ENCODE measurements at places on chromosomes 3 and 15. TPM values are rescaled to one million over a fixed set of nuclear protein-coding genes. Genes with fewer than 3 reads are reported as not detected.

ACY1 gene
- total RNA-seq, result 66.1 TPM

MINAR1 gene
- 0.09 TPM for total RNA-seq

DCLK3 gene
- total RNA-seq, result not detected

CLEC3B gene
- not detected for total RNA-seq

TKT gene
- total RNA-seq, result 438 TPM

FGF7 gene
- total RNA-seq, result not detected

COL8A1 gene
- 26.9 TPM for total RNA-seq

GOLGA6L10 gene
- total RNA-seq, result 0.07 TPM

CCDC13 gene
- total RNA-seq, result 0.02 TPM

CTXN2 gene
- 0.05 TPM for total RNA-seq

RARB gene
- total RNA-seq, result 0.62 TPM

GRCh38 chr3:15654891-15655290, 53.3 kb downstream of the BTD start:
- no peak for DNase-seq

DNA sequence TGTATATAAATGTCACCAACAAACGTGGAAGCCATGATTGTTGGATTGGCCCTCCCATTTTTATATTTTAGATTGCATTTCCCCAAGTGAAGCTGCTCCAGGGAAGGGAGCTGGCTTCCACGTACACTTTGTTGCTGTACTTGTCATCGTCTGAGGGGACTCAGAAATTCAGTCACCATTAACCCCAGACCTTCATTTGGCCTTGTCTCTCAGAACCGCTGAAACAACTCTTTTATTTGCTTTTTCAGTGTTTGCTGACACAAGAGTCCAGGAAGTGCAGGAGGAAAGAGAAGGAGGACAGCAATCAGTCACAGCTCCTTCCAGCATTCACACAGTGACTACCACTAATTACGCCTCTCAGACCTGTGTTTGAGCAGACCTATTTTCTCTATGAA, 276.5 kb downstream of the TBL1XR1 start:
- DNase-seq, result no peak

- DNase-seq, result no peak
Measured at GRCh38 chr3:141227216-141227615, 4.4 kb upstream of the PXYLP1 start.

GRCh38 chr15:96109820-96110219, 220.7 kb upstream of the NR2F2 start:
- no peak for DNase-seq

DNA sequence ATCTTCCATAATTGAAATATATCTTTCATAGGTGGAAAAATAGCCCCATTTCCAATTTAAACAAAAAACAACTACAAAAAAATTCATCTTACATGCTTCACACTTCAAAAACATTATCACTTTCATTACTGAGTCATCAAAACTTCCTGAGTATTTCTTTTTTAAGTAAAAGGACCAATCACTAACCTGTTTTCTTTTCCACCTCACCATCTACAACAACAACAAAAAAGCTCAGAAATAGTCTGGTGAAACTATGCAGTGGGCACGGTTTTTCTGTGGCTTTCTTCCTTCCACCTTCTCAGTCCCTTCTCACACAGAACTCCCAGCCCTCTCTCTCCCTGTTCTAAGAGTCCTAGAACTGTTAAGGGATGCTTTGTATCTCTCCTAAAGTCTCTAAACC, 20.3 kb upstream of the TNIK start:
- peak; percentile 18 for DNase-seq

DNA sequence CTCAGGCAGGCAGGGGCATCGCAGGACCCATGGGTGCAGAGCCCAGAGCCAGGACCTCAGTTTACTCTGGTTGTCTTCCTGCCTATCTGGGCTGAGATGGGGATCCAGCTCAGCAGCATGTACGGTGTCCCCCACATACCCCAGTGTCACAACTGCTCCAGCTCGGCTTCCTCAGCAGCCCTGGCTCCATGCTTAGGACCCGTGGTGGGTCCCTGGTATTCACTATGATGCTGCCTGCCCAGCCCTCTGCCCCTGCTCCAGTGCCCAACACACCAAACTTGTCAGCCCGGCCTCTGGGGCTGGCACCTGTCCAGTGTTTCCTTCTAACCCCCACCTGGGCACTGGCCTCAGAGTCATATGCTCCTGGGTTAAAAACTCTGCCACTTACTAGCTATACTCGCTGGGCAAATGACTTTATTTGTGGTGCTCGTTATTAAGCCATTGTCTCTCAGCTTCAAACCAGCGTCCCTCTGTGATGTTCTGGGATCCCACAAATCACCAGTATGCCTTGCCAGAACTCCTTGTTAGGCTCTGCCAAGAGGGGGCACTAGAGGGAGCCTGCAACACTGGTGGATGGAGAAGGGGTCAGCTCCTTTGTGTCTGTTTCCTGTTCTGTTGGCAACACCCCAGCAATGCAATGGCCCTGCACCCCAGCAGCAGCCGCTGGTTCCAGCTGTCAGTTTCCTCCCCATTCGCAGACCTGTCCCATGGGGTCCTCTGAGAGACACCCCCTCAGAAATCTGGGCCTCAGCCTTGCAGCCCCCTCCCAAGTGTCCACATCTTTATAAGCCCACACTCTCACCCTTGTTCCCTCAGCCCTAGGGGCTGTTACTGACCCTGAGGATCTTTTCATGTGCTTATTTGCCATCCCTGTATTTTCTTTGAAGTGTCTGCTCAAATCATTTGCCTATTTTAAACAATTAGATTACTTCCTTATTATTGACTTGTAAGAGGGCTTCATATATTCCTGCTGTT, 24.1 kb upstream of the MRPS22 start:
- DNase-seq, result no peak

DNA sequence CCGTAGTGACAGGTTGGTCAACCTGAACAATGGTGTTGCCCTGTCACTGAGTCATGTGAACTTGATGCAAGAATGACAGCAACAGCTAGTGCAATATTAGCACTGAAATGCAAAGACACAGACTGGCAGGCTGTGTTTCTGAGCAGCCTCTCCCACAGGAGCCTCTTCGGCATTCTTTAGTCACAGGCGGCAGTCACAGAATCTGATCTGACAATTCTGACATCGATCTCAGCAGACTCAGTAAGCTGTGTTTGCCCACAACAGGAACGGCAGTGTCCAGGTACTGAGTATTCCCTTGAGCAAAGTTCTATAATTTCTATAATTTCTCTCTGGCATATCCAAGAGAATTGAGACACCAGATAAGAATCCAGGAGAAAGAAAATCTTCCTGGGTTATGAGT, 776.8 kb downstream of the GRM7 start:
- no peak for DNase-seq

DNA sequence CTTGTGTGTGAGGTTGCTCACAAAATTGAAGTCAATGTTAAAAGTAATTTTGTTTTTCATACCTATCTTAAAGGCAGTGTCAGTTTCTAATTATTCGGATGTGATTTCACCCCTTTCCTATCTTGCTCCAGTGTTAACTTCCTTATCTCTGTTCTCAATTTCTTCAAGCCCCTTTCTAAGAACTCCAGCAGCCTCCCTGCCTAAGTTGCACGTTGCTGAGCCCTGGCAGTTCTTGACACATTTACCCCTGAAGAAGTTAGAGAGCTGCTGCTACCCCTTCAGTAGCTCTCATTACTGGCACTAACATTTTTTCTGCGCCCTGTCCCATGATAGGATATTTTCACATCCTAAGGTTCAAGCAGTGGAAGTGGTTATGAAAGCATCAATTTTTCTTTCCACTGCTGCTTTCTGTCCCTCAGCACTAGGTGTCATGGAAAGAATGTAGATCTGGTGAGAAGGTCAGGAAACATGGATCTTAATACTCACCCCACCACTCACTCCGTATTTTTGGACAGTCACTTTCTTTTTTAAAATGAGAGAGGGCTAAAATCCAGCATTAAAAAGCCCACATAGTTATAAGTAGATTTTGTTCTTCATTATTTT, 62.9 kb downstream of the OPA1 start:
- no peak for DNase-seq

GRCh38 chr15:91393186-91393585, 293.1 kb downstream of the SV2B start:
- no peak for DNase-seq

- no peak for DNase-seq
Measured at GRCh38 chr15:73856458-73857192, 16.7 kb upstream of the TBC1D21 start.

DNA sequence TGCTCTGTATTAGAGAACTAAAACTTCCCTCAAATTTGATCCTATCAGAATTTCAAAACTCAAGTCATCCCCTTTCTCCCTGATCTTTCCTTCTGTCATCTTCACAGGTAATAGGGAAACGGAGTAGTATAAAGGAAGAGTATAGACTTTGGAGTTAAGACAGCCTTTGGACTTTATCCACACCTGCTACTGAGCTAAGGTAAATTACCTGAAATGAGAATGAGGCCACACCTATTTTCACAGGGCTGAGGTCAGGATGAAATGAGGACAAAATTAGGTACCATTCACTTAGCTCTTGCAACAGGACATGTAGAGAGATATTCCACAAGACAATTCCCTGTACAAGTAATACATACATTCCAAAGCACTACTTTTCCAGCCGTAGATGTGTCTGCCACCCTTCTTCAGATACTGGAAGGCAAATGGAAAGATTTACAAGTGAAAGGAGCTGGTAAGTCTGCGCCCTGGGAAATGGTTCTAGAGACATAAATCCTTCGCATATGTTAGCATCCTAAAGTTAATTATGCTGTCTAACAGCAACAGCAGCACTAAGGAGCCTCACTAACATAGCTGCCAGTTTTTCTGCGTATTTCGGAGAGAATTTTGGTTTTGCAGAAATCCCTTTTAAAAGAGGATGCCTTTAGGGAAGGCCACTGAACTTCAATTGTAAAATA, 461.8 kb downstream of the SHQ1 start:
- no peak for DNase-seq

DNA sequence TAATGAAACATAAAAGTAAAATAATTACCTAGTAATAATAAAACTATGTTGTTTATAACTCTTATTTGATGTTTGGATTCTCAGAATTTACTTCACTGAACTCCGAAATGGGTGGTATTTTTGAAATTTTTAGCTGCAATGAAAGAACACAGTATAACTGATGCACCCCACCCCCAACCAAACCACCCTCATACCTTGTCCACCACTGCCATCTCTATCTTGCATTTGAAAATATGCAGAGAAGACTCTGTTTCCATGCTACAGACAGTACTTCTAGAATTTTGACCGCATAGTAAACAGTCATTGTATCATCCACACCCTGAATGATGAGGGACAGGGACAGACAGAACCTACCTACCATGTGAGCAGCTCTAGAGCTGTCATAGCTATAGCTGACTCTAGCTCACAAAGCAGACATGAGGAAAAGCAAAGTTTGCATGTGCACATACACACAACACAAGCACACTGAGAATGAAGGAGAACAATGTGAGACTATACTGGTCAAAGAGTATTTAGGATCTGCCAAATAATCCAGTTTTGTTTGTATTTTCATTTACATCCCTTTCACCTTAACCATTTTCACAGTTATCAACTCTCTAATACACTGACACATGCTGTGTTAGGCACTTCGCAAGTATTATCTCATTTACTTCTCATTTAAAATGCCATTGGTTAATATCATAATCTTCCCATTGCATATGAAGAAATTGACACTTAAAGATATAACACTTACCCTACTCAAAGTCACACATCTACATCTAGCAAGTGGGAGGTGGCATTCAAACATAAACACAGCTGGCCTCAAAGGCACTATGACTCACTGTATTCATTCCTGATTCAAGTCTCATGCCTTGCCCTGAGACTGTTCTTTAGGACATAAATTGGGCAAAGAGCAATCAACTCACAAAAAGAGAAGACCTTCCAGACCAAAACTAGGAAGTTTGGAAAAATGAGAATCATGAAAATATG, 1014.7 kb upstream of the CFAP20DC start:
- DNase-seq, result peak; percentile 63

DNA sequence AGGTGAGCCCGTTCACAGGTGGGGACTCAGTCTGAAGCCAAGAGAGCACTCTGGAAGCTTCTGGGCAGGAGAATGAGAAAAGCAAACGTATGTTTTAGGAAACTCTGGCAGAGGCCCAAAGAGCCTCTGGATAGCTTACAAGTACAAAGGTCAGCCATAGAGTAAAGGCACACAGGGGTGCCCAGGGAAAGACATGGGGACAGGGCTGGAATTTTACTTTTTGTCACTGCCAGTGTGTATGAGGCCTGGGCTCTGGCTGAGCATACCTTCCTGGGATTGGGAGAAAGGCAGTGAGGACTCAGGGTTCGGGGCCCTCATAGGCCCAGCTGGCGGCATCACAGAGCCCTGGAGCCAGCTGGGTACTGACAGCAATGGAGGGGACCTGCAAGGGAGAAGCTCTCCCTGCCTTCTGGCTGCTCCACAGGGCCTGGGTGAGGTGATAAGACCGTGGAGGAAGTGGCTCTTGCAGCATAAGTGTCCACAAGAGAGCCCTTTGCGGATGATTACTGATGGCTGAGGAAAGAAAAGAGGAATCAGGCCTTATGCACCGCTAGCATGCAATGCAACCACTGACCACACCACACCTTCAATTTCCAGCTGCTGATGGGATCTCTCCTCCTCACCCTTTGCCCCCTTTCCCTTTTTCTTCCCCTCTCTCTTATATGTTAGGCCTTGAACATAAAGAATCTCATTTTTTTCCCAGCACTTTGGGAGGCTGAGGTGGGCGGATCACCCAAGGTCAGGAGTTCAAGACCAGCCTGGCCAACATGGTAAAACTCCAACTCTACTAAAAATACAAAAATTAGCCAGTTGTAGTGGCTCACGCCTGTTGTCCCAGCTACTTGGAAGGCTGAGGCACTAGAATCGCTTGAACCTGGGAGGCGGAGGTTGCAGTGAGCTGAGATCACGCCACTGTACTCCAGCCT, 25.1 kb upstream of the BCL2L10 start:
- DNase-seq, result no peak

DNA sequence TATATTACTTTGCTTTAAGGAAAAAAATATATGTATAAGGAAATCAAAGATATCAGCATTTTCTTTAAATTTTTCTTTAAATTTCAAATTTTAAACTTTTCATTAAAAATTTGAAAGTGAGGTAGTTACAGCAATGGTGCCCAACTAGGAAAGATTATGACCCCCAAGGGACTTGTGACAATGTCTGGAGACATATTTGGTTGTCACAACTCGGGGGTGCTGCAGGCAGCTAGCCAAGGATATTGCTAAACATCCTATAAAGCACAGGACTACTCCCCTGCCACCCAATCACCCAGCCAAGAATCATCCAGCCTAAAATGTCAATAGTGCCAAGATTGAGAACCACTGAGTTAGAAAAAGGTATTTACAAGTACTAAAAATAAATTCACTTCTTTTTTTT, 57.3 kb downstream of the SLC4A7 start:
- DNase-seq, result no peak

- no peak for DNase-seq
Measured at GRCh38 chr3:72134989-72135451, 350.1 kb upstream of the PROK2 start.

GRCh38 chr3:11130385-11130784, 23.9 kb upstream of the HRH1 start:
- no peak for DNase-seq

GRCh38 chr3:136192831-136193230, 3.3 kb downstream of the MSL2 start:
- no peak for DNase-seq

DNA sequence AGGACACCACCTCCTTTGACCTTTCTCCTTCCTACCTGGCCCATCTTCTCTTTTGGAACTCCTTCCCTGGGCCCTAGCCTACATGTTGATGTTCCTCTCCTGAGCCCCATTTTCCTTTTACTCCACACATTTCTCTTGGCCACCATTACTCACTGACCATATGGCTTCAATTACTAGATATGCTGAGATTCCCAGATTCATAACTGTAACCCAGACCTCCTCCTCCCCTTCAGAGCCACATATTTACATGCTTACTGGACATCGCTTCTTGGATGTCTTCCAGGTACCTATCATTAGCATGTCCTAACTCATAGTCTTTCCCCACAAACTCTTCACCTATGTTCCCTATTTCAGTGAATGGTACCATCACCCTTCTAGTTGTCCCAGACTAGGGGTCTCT, 24.4 kb upstream of the TRIM59 start:
- DNase-seq, result peak; percentile 40
